ENCODE measurements at places on chromosomes 11 and 22. TPM values are rescaled to one million over a fixed set of nuclear protein-coding genes. Genes with fewer than 3 reads are reported as not detected.

The CYP2D6 gene
- total RNA-seq = not detected

The KCNK4 gene
- 0.31 TPM for total RNA-seq

The SLC5A4 gene
- not detected for total RNA-seq

The SYT8 gene
- total RNA-seq = 0.06 TPM

The FOXRED2 gene
- 0.88 TPM for total RNA-seq

The SPI1 gene
- total RNA-seq = not detected

DNA sequence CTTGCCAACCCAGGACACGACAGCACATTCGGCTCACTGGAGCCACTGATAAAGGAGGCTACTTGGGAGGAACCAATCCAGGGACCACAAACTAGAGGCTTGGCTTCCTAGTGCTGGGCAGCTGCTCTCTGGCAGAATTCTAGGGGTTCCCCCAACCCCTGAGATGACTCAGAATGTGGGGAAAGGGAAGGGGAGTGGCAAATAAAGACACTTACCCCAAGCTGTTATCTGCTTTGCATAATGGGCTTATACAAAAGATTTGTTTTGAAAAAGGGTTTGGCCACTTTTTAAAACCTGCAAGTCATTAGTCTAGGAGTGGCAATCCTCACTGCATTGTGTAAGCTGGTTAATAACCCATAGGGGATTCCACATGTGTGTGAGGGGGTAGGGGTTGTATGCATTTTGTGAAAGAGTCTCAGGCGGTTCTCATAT lies 64.1 kb upstream of the LMO1 start:
- H3K4me1 ChIP-seq = peaks cover 3% of the 10 kb centered on the region
- H3K27ac ChIP-seq = no peak overlapping the region
- no peaks in the 10 kb centered on the region for H3K27me3 ChIP-seq
- no peaks in the 10 kb centered on the region for H3K36me3 ChIP-seq
- no peak for DNase-seq

DNA sequence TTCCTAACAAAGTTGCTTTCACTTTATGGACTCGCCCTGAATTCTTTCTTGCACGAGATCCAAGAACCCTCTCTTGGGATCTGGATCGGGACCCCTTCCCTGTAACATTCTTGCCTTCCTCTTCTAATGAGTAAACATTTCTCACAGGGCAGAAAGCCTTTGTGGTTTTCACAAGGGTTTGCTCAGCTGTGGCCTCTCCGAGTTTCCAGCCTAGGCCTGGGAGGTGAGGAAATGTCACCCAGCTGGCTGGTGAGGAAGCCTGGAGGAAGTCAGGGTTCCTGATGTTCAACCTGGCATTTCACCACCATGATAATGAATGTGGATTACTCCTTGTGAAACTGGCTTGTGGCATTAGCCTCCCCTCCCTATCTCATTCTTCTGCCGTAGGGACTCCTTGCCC lies 224.9 kb downstream of the DSCAML1 start:
- no peaks in the 10 kb centered on the region for H3K27me3 ChIP-seq
- no peak overlapping the region for H3K4me3 ChIP-seq
- H3K36me3 ChIP-seq = no peaks in the 10 kb centered on the region
- DNase-seq = no peak
- H3K27ac ChIP-seq = no peak overlapping the region

GRCh38 chr11:30395751-30396150 lies 72.8 kb downstream of the ARL14EP start:
- no peak overlapping the region for H3K4me3 ChIP-seq
- no peaks in the 10 kb centered on the region for H3K36me3 ChIP-seq
- DNase-seq = no peak
- no peak overlapping the region for H3K27ac ChIP-seq
- no peaks in the 10 kb centered on the region for H3K4me1 ChIP-seq

GRCh38 chr11:118232659-118233058 lies 7.8 kb upstream of the JAML start:
- no peaks in the 10 kb centered on the region for H3K4me1 ChIP-seq
- no peaks in the 10 kb centered on the region for H3K27me3 ChIP-seq
- no peak overlapping the region for H3K27ac ChIP-seq
- H3K36me3 ChIP-seq = no peaks in the 10 kb centered on the region
- DNase-seq = no peak

GRCh38 chr11:59746111-59746510 lies 9.1 kb upstream of the STX3 start:
- H3K27me3 ChIP-seq = peaks cover 6% of the 10 kb centered on the region
- no peak overlapping the region for H3K4me3 ChIP-seq
- no peaks in the 10 kb centered on the region for H3K36me3 ChIP-seq
- no peak for DNase-seq

- no peaks in the 10 kb centered on the region for H3K36me3 ChIP-seq
- no peak overlapping the region for H3K4me3 ChIP-seq
- H3K4me1 ChIP-seq = no peaks in the 10 kb centered on the region
- H3K27ac ChIP-seq = no peak overlapping the region
- no peak for DNase-seq
Observed at GRCh38 chr11:91587131-91587530, 637.5 kb upstream of the FAT3 start.

GRCh38 chr22:31491218-31491962 lies 1.7 kb upstream of the EIF4ENIF1 start:
- no peaks in the 10 kb centered on the region for H3K27me3 ChIP-seq
- H3K36me3 ChIP-seq = peaks cover 31% of the 10 kb centered on the region
- no peak overlapping the region for H3K27ac ChIP-seq
- peaks cover 17% of the 10 kb centered on the region for H3K4me1 ChIP-seq

DNA sequence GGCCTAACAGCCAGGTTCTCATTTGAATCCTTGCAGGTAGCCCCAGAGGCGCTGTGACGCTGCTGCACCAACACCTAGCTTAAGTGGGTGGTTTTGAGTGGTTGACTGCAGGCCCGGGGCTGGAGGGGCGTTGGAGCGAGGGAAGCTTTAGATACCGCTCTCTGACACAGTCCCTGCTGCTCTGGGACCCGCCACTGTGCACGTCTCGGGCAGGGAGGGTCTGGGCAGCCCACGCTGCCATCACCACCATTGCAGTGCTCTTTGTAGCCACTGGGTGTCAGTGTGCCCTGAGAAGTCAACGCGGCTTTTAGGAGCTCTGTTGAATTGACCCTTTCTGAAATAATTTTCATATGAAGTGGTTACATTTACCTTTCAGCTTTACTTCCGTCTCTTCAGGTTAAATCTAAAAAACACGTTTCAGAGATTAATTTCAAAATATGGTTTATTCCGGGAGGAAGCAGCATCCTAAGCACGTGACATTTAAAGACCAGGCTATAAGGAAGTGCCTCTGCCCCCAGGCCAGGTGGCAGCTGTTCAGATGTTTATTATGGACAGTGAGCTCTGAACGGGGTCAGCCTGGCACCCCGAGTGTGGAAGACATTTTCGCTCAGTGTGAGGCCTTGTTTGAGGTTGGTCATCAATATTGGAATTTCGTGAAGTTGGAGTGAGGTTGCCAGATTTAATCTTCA lies 30.9 kb upstream of the PARVB start:
- no peak overlapping the region for H3K27ac ChIP-seq
- no peaks in the 10 kb centered on the region for H3K27me3 ChIP-seq
- no peak overlapping the region for H3K4me3 ChIP-seq
- H3K36me3 ChIP-seq = peaks cover 94% of the 10 kb centered on the region

- peaks cover 3% of the 10 kb centered on the region for H3K27me3 ChIP-seq
- H3K27ac ChIP-seq = no peak overlapping the region
- no peak for DNase-seq
- no peaks in the 10 kb centered on the region for H3K36me3 ChIP-seq
Observed at GRCh38 chr22:27041745-27042310, 384.4 kb downstream of the MIAT start.

DNA sequence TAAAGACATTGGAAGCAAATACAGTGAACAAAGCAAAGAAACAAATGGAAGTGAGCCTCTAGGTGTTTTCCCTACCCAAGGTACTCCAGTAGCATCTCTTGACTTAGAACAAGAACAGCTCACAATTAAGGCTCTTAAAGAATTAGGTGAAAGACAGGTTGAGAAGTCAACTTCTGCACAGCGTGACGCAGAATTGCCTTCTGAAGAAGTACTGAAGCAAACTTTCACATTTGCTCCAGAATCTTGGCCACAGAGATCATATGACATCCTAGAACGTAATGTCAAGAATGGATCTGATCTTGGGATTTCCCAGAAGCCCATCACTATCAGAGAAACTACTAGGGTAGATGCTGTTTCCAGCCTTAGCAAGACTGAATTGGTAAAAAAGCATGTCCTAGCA lies 39.3 kb downstream of the RTN3 start:
- H3K27me3 ChIP-seq = no peaks in the 10 kb centered on the region
- DNase-seq = no peak
- H3K4me1 ChIP-seq = no peaks in the 10 kb centered on the region
- peaks cover 21% of the 10 kb centered on the region for H3K36me3 ChIP-seq
- no peak overlapping the region for H3K27ac ChIP-seq

DNA sequence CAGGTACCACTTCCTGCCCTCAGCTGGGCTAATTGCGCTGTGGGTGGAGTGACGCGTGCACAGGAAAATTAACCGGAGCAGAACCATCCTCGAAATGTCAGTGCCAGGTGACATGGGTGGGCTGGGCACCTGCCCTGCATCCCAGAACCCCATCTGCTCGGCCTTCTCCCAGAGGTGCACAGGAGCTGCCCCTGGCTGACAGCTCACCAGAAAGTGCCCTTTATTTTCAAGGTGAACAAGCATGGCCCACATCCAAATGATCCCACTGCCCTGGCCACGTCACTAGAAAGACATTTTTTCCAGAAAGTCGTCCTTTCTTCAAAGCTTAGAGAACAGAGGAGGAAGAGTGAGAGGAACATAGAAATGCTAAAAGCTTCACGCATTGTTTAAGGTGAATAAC lies 4.1 kb upstream of the ELFN2 start:
- H3K27ac ChIP-seq = peak overlapping the region; percentile 88
- DNase-seq = no peak
- H3K4me3 ChIP-seq = no peak overlapping the region
- no peaks in the 10 kb centered on the region for H3K36me3 ChIP-seq
- H3K4me1 ChIP-seq = peaks cover 45% of the 10 kb centered on the region

DNA sequence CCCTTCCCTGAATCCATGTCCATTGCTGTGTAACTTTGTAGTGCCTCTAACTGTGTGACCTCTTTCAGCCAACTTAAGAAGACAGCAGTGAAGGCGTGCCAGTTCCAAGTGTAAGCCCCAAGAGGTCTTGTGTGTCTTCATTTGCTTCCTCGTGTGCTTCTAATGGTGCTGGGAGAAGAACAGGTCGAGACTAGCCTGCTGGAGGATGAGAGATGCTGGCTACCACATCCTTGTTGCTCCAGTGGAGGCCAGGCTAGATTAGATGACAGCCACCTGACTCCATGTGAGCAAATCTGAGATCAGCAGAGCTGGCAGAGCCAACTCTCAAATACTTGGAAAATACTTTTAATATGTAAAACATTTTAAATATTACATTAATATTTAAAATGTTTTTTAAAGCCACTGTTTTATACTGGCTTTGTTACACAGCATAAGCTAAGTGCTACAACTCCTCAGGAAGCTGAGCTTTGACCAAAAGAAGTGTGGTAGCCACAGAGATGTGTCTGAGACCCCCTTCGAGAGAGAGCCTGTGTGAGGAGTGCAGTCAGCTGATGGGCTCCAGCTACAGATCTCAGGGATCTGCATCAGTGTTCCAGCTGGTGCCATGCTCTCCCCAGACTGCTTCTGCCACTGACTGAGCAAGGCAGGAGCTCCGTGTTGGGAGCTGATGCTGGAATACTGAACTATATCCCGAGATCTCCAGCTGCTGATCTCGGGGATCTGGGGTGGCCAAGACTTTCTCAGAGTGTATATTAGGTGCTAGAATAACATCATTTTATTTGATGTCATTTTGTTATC lies 8.9 kb downstream of the KCNJ11 start:
- H3K27ac ChIP-seq = no peak overlapping the region
- H3K4me3 ChIP-seq = no peak overlapping the region
- DNase-seq = no peak
- H3K36me3 ChIP-seq = no peaks in the 10 kb centered on the region

GRCh38 chr11:105468154-105468553 lies 141.7 kb upstream of the GRIA4 start:
- H3K4me1 ChIP-seq = no peaks in the 10 kb centered on the region
- no peaks in the 10 kb centered on the region for H3K36me3 ChIP-seq
- no peaks in the 10 kb centered on the region for H3K27me3 ChIP-seq
- no peak overlapping the region for H3K27ac ChIP-seq
- no peak for DNase-seq

DNA sequence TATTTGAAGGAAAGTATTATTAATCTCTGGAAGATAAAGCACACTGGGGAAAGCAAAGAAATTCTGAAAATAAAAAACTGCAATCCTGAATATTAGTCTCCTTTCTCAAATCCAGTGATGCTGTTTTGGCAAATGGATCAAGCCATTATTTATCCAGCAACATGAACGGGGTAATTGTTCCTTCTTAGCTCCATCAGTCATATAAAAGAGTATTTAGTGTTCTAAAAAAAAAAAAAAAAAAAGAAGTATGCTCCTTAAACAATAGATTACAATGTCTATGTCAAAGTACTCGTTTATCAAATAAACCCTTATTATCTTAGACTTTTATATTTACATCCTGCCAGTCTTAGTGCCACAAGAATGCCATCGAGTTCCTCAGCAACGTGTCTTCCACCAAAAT lies 1.3 kb downstream of the RDX start:
- no peaks in the 10 kb centered on the region for H3K27me3 ChIP-seq
- peak overlapping the region; percentile 99 for H3K4me3 ChIP-seq
- H3K27ac ChIP-seq = peak overlapping the region; percentile 99

- H3K27me3 ChIP-seq = no peaks in the 10 kb centered on the region
- H3K4me1 ChIP-seq = no peaks in the 10 kb centered on the region
- H3K27ac ChIP-seq = no peak overlapping the region
- DNase-seq = no peak
Observed at GRCh38 chr11:119991022-119991404, 146.9 kb downstream of the TRIM29 start.

DNA sequence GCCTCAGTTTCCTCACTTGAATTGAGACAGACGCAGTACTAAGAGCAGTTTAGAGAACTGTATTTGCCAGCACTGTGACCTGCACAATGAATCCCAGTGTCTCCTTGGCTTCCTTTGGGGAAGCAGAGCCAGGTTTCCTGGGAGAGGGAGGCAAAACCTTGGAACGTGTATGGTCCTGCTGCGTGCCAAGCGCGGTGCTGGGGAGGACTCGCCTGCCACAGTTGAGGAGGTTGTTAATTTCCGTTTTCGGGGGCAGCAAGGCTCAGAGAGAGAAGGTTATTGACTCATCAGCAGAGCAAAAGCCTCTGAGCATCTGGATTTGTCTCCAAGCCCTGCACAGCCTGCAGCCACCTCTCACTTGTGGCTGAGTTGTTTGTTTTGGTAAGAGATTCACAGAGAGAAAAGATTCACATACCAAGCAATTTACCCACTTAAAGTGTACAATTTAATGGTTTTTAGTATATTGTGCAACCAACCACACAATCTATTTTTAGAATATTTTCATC lies 10.8 kb downstream of the SYT12 start:
- DNase-seq = peak; percentile 99
- H3K4me3 ChIP-seq = no peak overlapping the region
- H3K36me3 ChIP-seq = no peaks in the 10 kb centered on the region
- H3K27ac ChIP-seq = peak overlapping the region; percentile 93
